Stimulated activated CD4-positive, alpha-beta T cell treated with anti-CD3 and anti-CD28 coated beads, Interleukin-12 subunit alpha, Interleukin-12 subunit beta, amount 100 ng/mL, for 4 hours (primary cell): ENCODE measurements at places on chromosomes 5 and 9.

- no peak for DNase-seq
Observed at GRCh38 chr9:7982907-7983306, 183.3 kb upstream of the DMAC1 start.

- no peak for DNase-seq
Observed at GRCh38 chr9:79155308-79155707, 416.5 kb upstream of the TLE4 start.

- DNase-seq, result no peak
Observed at GRCh38 chr9:130912932-130913598, 16.5 kb upstream of the QRFP start.

GRCh38 chr9:12510551-12510950 lies 182.6 kb upstream of the TYRP1 start:
- DNase-seq, result no peak

DNA sequence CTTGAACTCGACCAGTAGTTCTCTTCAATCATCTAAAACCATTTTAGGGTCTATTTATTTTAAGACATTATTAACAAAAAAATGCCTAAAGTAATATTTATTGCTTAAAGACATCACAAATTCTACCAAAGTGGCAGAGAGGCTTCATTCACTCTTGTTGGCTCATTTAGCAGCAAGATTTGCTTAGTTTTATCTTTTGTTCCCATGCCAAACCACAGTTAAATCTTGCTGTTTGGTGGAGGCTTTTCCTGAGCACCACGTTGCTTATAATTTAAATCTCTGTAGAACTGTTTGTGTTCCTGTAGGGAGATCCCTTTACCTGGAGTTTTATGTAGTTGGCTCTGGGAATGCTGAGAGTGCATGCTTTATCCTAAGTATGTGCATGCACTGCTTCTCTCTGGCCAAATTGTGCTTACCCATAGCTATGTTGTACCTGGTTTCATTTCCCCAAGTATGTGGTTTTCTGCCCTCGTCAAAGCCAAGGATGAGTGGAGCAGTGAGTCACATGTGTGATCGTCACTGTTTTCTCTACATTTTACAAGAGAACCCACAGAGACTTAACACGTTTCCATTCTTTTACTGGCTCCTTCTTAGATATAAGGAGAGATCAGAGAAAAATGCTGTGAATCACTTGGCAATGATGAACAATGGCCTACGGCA lies 42.1 kb upstream of the MAST4 start:
- DNase-seq, result no peak

DNA sequence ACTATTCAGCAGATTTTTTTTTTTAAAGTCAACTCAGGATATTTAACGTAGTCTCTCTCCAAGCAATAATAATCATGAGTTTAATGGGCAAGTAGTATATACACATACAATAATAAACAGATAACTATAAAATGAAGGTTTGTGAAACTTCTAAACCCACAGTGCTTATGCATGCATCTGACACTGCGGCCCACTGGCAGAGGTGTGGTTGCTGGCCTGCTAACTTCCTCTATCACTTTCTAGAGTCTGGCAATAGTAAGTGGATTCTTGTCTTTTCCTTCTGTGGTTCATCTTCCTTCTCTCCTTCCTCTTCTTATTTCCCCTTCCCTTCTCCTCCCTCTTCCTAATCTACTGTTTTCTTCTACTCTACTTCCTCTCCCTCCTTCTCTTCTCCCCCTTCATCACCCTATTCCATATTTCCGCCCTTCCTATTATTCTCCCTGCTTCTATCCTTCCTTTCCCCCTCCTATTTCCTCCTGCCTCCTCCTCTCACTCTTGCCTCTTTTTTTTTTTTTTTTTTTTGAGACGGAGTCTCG lies 18.6 kb upstream of the AGXT2 start:
- DNase-seq, result no peak

DNA sequence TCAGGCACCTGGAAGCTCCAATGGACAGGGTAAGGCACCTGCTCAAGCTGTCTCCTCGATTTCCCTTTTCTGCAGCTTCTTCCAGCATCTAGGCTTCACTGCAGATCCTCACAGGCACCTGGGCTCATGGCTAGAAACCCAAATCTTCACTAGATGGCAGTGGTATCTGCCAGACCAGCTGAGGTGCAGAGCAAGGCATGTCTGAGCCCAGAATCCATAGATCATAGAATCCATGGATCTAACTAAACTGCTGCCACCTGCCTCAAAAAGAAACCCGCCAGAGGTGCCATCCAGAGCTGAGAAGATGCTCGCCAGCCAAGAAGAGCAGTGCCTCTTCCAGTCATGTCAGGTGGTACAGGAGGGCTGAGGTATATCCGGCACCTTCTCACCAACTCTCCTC lies 6.9 kb downstream of the SHC3 start:
- no peak for DNase-seq

GRCh38 chr5:67896930-67897313 lies 318.6 kb upstream of the PIK3R1 start:
- DNase-seq, result no peak

GRCh38 chr5:160660132-160660531 lies 191.9 kb downstream of the ATP10B start:
- no peak for DNase-seq

GRCh38 chr9:3241290-3241689 lies 284.5 kb downstream of the RFX3 start:
- no peak for DNase-seq

DNA sequence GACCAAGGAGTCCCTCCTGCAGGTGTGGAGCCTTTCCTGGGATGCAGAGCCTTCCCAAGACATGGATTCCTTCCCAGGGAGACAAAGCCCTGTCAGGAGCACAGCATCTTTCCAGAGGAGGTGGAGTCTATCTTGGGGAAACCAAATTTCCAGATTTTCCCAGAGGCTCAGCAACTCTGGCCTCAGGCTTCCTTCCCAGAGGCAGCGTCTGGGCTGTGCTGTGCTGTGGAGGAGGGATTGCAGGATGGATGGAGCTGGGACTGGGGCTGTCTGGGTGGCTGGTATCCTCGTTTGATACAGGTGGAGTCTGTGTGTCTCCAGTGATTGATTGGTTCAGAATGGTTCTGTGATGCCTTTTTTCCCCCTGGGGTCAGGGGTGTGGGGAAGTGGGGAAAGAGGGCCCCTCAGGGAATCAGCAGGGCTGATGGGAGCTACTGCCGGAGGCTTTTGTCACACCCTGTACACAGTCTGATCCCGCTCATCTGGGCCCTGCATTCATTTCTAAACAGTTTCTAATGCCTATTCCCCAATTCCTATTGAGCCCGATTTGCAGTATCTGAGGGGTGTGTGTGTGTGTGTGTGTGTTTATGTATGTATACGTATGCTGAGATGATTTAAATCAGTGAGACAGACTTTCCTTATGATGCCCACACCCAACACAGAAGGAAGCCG lies 16.0 kb downstream of the OR13J1 start:
- no peak for DNase-seq

DNA sequence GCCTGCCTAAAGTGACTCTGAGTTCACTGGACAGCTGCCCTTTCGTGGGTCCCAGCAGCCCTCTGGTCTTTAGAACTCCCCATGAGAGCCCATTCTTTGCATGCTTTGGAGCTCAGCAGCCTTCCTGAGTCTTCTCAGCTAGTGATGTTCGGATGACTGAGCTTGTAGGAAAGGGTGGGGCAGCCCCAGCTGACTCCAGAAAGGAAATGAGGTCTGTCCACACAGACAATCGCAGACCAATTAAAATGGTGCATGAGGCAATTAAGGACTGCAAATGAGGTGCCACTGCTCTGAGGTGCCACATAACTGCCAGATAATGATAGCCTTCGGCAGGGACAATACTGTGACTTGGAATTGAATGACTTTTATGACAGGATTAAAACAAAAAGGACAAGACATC lies 25.4 kb upstream of the TOMM5 start:
- no peak for DNase-seq

DNA sequence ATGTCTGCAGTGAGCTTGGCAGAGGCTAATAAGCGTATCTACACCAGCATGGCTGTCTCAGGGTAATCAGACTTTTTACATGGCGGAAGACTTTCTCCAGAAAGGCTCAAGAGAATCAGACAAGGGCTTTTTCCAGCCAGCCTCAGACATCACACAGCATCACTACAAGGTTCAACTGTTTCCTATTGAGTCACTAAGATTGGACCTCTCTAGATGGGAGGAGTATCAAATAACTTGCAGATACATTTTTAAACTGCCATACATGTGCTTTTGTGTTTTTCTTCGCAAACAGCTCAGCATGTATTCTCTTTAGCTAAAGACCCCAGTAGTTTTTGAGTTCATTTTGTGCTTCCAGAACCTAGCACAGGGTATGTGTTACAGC lies 22.9 kb upstream of the PIK3R1 start:
- DNase-seq, result no peak

DNA sequence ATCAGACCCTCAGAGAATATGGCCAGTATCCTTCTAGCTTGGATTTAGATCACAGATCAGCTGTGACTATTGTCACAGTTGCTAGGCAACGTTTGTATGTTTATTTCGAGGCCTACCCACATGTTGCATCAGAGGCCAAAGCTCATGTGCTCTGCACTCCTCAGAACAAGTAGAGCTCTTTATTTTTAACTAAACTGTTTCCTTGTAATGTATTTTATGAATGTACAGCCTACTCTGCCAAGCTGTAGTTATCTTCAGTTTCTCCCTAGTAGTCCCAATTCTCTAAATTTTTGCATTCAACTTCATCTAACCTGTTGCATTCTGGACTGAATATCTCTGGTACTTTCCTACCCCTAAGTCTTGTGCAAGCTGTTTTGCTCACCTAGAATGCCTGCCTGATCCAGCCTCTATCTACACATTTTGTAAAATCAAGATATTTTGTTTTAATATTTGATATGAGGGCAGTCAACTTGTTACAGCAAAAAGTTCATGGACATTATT lies 52.8 kb downstream of the CAST start:
- no peak for DNase-seq

- DNase-seq, result no peak
Observed at GRCh38 chr5:126056352-126056751, 366.9 kb upstream of the GRAMD2B start.

DNA sequence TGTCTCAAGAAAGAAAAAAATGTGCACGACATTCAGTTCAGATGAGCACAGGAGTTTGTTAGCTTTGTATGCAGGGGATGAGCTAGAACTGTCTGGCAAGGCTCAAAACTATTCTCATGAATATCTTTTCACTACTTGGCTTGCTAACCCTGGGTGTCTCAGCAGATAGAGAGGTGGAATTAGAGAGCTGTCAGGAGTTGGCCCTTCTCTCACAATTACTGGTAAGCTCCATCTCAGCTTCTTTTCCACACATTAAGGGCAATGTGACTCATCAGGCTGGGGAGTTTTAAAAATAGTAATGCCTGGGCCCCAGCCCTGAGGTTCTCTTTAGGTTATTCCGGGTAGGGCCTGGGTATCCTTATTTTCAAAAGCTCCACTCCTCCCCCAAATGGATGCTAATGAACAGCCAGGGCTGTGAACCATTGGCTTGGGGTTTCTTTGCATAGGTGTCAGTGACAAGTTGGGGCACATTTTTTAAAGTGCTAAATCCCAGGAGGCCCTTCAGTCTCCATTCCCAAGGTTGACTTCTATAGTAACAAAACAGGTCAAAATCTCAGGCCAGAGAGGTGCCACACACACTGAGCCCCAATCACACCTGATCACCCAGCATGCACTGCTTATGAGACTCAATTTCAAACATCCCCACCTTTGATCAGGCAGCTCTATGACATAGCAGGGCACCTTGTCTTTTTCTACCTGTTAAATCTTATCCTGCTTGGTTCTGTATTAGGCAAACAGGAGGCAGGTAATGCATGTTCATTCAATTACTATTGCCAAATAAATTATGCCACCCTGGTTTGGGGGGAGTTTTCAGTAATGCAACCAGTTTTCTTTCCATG lies 239.7 kb upstream of the DAP start:
- DNase-seq, result no peak

GRCh38 chr5:180689071-180689694 lies 39.8 kb upstream of the FLT4 start:
- no peak for DNase-seq

DNA sequence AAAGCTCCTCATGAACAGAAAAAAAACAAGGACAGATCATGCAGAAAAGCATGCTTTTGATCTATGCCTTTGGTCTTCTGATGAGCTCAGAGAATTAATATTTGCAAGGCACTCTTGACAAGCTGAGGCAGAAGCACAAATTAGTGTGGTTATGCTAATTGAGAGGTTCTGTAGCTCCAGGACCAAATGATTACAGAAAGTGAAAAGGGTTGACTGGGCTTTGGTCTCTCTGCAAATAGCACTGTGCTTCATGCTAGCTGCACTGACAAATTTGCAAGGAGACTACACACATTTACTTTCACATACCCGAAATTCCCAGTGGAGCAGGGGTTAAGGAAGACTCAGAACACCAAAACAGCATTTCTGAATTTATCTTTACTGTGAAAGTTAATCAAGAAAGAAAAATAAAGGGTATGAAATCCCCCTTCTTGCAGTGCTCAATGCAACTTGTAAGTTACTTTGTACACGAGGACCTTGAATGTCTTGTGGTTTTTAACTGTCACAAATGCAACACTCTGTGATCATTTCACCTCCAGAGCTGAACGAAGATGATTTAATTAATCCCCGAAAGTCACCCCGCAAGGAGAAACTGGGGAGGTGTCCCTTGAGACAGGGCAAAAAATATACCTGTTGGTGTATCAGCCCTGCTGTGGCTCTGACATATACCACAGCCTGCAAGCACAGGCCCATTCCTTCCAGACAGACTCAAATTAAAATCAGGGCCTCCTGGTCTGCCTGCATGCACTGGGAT lies 11.9 kb downstream of the RAPGEF1 start:
- DNase-seq, result no peak

DNA sequence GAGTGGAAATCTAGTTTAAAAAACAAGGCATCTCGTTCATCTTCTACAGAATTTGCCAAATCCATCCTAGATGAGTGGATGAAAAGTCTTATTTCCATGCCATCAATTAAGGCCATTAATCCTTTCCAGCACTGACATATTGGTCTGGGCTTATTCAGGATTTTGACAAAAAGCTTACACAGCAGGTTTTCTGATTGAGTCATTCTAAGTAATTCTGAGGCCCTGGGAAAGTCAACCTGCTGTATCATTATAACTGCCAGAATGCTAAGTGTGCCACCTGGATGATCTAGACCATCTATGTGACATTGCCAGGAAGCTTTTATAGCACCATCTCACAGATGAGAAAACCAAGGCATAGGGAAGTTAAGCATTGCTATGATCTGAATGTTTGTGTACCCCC lies 132.1 kb upstream of the MAP3K1 start:
- no peak for DNase-seq

GRCh38 chr5:109168151-109168550 lies 241.6 kb downstream of the PJA2 start:
- no peak for DNase-seq

DNA sequence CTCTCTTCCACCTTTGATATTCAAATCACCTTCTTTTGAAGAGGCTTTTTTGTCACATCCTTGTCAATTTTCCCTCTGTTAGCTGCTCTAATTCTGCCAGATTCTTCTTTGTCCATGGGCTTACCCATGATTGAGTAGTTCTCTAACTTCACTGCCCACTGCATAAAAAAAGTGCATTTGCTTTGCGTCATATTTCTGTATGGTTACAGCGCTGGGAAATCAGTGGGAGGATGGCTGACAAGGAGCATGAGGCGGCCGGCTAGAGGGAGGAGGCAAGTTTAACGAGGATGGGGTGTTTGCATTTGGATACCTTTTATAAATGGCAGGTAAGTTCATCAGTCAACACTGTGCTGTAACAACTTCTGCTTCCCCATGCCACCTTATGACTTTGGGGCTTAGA lies 116.5 kb upstream of the LHFPL2 start:
- DNase-seq, result no peak

GRCh38 chr5:93717162-93717561 lies 24.2 kb downstream of the POU5F2 start:
- DNase-seq, result no peak

GRCh38 chr5:35138232-35138631 lies 90.5 kb upstream of the AGXT2 start:
- no peak for DNase-seq
